ENCODE measurements at places on chromosomes 1 and 21.

DNA sequence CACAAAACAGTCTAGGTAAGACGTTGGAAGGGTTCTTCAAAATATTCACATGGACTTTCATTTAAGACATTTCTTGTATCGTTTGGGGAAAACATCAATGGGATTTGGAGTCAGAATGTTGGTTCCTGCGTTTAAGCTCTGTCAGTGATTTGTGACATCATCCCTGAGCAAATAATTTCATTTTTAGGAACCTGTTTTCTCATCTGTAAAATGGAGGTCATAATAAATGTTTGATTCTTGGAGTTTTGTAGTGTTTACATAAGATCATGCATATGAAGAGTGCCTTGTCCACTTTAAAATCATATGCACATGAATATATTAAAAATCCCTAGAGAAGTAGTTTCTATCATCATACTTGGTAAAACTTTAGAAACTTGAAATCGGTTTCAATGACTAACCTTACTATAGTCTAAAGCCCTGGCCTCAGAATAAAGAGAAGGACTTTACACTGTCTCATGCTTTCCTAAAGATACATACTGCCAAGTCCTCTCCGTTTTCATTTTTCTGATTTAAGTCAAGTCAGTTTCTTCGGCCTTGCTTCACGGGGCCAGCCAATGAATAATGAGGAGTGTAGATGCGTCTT, 178.4 kb downstream of the ADSS2 start:
- peaks cover 14% of the 10 kb centered on the region for H3K4me1 ChIP-seq
- no peaks in the 10 kb centered on the region for H3K36me3 ChIP-seq
- H3K27me3 ChIP-seq: no peaks in the 10 kb centered on the region
- no peak for DNase-seq

GRCh38 chr1:1295154-1295923, 12.4 kb downstream of the ACAP3 start:
- peaks cover 31% of the 10 kb centered on the region for H3K36me3 ChIP-seq
- H3K27me3 ChIP-seq: no peaks in the 10 kb centered on the region
- no peaks in the 10 kb centered on the region for H3K4me1 ChIP-seq
- H3K4me3 ChIP-seq: no peak overlapping the region
- DNase-seq: no peak

DNA sequence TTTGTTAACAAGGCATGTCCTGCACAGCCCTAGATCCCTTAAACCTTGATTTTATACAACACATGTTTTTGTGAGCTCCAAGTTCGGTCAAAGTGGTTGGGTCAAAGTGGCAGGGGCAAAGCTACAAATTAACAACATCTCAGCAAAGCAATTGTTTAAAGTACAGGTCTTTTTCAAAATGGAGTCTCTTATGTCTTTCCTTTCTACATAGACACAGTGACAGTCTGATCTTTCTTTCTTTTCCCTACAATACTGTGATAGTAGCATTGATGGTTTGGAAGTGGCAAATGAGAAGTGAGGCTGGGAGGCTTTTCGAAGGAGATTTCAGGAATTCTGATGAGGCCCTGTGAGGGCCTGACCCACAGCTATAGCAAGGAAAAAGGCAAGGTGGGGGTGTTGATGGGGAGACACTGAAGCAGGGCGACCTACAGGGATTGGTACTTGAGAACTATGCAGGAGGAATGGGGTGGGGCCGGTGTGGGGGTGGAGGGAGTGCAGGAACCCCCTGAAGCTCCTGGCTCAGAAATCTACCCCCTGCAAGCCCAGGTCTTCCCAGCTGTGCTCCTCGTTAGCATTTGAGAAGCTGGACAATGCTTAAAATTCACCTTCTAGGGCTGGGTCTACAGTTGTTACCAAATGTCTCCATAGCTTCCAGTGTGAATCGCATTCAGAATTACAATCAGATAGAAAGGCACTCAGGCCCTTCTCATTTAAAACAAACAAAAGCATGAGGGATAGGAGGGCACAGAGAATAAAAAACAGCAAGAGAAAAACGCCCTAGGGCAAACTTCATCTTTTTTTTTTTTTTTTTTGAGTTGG, 102.6 kb upstream of the PPM1J start:
- no peaks in the 10 kb centered on the region for H3K27me3 ChIP-seq
- no peak overlapping the region for H3K27ac ChIP-seq
- DNase-seq: no peak
- H3K36me3 ChIP-seq: no peaks in the 10 kb centered on the region
- no peak overlapping the region for H3K4me3 ChIP-seq
- H3K4me1 ChIP-seq: peaks cover 6% of the 10 kb centered on the region

DNA sequence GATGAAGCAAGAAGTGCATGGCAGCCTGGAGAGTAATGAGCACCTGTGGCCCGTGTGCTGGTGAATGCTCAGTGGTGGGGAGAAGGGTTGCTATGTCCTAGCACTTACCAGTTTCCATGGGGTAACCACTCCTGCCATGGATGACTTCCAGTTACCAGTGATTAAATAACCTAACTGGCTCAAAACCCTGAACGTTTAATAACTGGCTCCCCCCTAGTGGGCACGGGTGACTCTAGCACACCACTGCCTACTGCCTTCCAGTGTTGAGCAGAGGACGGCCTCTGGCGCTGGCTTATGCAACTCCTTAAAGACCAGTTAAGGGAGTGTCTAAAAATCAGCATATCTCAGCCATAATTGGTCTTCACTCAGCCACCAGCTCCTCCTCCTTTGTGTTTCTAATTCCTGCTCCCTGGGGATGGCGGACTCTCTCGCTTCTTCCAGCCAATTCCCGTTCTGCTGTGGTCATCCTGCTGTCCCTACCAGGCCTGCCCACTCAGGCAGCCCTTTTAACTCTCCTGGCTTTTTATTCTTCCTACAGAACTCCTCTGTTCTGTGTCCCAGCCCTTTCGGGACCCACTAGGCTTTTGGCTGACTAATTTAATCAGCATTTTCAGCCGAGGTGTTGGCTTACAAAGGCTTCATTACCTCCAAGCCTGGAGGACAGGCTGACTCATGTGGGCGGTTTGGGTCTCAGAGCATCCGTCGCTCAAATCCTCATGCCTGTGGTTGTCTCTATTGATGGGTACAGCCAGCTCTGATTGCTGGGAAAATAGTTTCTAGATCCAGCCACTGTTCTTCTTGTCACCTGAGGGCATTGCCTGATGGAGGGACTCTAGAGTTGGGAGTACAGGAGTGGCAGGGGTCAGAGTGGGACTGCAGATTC, 332.4 kb downstream of the CAMTA1 start:
- DNase-seq: no peak
- no peaks in the 10 kb centered on the region for H3K27me3 ChIP-seq
- peaks cover 9% of the 10 kb centered on the region for H3K4me1 ChIP-seq
- H3K4me3 ChIP-seq: no peak overlapping the region

GRCh38 chr21:15444118-15444960, 285.4 kb upstream of the USP25 start:
- H3K27ac ChIP-seq: no peak overlapping the region
- no peaks in the 10 kb centered on the region for H3K27me3 ChIP-seq
- peaks cover 30% of the 10 kb centered on the region for H3K4me1 ChIP-seq
- no peak for DNase-seq

- DNase-seq: no peak
- peaks cover 19% of the 10 kb centered on the region for H3K4me1 ChIP-seq
- peaks cover 76% of the 10 kb centered on the region for H3K36me3 ChIP-seq
- H3K4me3 ChIP-seq: no peak overlapping the region
- no peak overlapping the region for H3K27ac ChIP-seq
Observed at GRCh38 chr1:53317646-53318539, 10.0 kb downstream of the LRP8 start.
